Erythroblast (primary cell): ENCODE measurements at places on chromosomes 1 and 21.

DNA sequence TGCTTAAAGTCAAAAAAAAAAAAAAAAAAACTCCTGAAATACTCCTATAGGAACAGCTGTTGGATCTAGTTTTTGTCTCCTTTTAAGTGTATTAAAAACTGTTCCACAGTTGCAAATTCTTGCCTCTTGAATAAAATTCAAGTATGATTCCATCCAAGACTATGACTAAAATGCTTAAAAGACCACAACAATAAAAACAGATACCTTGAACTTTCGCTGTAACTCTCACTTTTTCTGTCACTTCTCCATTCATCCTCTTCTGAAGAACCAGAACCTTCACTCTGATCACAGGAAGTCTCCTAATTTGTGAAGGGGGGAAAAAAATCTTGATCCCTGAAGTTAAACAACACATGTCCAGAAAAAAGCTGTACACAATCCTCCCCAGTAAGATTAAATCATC, 55.0 kb upstream of the PSMG1 start:
- no peak for DNase-seq

DNA sequence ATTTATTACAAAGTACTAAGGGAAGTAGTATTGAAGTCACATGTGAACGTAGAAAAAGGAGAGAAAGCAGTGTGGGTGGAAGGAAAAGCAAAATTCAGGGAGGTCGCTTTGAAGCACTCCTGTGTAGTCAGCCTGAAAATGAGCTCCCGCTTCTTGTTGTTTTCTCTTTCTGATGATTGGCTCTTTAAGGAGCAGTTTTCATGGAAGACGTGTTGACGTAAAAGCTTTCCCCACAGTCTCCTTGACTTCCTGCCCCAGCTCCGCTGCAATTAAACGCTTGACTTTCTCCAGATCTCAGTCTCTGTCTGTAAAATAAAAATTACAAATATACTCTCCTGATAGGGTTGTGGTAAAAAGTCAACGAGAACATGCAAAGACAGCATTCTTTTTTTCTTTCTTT, 661.5 kb upstream of the ZP4 start:
- DNase-seq: no peak

DNA sequence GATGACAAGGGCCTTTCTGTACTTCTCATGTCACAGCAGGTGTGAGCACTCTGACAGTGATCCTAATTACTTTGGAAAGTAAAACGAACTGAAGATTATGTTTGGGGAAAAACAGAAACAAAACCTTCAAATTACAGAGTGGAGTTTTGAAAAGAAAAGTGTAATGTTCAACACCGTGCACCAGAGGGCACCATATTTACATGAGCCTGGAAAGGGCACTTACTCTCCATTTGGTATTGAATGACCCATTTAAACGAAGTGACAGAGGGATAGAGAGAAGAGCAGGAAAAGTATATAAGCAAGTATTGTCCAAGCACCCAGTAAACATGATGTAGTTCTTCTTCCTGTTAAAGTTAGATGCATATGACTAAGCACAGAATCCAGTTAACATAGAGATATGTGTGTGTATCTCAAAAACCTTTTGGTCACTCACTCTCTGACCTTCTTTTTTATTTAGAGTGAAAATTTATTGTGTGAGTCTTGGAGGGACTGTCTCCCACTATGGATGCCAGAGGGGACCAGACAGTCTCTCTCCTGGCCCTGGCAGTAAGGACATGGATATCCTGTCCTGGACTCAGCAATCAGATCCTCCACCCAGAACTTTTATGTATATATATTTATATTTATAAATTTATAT, 3.8 kb upstream of the RGSL1 start:
- peak; percentile 56 for DNase-seq

DNA sequence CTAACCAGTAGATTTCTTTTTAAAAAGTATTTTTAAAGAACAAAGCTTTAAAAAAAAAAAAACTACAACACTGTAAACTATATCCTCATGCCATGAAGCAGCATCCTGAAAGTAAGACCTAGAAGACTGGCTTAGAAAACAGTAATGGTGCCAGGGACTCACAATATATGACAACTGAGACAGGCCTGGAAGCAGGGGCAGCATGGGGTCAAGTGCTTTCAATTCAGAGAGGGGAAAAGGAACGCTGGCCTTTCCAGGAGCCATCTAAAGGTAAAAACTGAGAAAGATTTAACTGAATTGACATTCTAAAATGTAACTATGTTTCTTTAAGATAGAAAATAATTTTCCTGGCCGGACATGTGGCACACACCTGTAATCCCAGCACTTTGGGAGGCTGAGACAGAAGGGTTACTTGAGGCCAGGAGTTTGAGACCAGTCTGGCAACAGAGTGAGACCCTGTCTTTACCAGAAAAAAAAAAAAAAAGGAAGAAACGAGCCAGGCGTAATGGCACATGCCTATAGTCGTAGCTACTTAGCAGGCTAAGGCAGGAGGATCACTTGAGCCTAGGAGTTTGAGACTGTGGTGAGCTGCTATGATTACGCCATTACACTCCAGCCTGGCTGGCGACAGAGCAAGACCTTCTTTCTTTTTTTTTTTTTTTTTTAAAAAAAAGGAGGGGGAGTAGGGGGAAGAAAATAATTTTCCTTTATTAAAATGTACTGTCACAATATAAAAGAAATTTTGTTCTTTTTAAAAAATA, 54.1 kb downstream of the SLC35D1 start:
- no peak for DNase-seq

GRCh38 chr1:19395678-19396192, 83.6 kb downstream of the SLC66A1 start:
- no peak for DNase-seq

DNA sequence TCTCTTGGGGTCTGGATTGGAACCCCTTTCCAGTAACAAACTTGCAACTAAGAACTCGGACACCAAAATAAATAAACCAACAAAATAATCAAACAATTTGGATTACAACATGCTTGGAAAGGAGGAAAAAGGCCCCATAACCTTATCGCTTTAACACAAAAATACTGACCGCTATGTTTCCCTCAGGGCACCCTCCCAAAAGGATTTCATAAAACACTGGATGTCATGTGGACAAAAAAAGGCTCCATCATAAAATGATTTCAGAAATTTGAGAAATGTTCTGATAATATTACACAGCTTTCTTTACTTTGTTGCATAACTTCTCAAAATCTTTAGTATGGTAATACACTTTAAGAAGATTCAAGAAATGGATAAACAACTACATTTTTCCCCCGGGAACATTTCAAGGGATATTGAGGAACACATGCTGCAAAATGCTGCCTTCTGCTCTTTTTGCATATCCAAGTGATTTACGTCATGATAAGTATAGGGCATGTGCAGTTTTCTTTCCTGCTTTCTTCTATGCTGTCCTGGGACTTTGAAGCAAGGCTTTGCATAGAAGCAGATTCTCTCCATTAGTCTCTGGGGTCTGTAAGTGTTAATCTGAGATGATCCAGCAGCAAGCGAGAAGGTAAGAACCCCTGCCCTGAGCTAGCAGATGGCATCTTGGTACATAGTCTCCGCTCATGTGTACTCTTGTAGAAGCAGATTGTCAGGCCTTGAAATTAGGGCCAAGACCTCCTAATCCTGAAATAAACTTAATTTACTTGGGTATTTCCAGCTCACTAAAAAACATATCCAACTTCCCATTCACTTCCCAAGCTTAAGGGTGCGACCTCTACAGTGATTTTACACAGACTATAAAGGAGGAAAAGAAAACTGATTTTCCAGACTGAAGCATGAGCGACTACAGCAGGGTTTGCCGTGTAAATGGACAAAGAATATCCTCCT, 85.5 kb upstream of the KIAA0040 start:
- DNase-seq: no peak

- DNase-seq: no peak
These were observed 198.6 kb downstream of the GRIK3 start for GRCh38 chr1:36835696-36836095.

DNA sequence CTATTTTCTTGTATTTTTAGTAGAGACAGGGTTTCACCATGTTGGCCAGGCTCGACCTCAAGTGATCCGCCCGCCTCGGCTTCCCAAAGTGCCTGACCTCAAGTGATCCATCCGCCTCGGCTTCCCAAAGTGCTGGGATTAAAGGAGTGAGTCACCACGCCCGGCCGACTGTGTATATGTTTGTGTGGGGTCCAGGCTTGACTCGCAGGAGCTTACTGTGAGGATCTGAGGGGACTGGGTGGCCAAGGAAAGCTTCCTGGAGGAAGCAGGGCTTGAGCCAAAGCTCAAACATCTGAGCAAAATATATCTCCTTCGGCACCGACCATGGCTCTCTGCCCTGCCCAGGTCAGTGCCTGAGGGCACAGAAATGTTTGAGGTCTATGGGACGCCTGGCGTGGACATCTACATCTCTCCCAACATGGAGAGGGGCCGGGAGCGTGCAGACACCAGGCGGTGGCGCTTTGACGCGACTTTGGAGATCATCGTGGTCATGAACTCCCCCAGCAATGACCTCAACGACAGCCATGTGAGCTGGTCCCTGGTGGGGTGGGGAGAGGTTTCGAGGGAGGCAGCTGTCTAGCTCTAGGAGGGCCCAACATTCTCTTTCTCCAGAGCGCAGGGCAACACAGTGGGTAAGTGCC, 10.5 kb downstream of the PADI3 start:
- DNase-seq: no peak

GRCh38 chr1:62250126-62250726, 55.6 kb downstream of the L1TD1 start:
- no peak for DNase-seq

DNA sequence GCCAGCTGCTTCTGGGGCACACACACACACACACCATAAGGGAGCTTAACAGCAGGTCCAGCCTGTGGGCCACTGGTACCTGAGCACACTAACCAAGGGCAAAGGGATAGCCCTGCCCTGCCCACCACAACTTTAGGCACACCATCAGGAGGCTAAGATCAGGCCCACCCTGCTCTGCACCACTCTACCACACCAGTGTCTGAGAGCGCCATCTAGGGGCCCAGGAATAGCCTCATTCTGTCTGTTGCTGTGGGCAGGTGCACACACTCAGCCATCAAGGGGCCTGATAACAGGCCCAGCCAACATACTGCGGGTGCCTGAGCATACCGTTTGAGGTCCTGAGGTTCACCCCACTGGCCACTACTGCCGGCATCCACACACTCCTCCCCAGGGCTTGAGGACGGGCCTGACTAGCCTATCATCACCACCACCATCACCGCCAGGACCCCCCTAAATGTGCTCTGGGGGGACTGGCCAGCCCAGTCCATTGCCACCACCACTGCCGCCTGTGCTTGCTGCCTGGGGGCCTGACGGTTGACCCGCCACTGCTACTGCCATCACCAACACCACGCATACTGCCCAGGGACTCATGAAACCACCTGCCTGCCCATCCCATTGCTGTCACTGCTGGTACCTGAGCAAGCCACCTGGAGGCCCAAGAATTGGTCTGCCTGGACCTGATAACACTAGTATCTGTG, 31.3 kb downstream of the NSL1 start:
- peak; percentile 63 for DNase-seq

DNA sequence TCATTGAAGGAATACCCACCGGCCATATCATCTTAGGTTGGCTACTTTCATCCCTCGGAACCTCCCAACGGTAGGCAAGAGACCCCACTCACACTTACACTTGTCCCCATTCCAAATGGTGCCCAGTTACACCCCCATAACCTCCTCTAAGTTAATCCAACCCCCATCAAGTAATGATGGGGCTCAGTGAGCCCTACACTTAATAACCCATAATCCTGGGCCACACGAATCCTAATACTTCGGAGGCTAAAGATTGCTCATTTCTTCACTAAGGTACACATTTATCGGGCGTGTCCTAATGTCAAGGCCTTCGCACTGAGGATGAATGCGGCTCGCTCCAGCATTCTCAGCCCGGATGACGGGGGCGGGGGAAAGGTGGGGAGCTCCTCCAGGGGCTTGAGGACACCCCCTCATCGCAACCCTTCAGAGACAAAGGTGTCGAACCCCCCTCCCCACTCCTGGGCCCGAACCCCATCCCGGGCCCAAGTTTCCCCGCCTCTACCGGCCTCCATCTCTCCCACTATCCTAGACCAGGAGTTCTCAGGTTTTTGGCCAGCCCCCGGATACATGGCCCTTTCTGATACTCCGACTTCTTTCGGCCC, 435 bp downstream of the ILF2 start:
- peak; percentile 54 for DNase-seq

GRCh38 chr1:233662575-233663304, 48.8 kb downstream of the KCNK1 start:
- DNase-seq: no peak

- DNase-seq: no peak
These were observed 258.0 kb downstream of the PTBP2 start for GRCh38 chr1:96979304-96980268.

- DNase-seq: peak; percentile 72
These were observed 686 bp downstream of the ARF1 start for GRCh38 chr1:228082918-228083870.

DNA sequence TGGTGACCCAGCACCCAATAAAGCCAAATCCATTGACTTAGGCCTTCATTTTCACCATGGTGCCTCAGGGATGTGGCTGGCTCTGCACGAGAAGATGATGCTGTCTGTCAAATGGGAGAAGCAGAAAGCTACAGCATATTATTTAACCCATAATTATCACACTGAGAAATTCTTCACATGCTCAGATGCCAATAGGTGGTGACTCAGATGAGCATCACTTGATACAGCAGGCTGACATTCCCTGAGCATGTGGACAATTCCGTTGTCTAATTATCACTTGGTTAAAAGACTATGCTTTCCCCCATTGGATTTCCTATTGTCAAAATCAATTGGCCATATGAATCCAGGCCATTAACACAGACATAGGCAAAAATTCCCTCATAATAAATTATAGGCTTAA, 44.0 kb upstream of the HSD3B1 start:
- no peak for DNase-seq

- DNase-seq: no peak
These were observed 264.6 kb upstream of the B3GALT2 start for GRCh38 chr1:193451001-193451400.

DNA sequence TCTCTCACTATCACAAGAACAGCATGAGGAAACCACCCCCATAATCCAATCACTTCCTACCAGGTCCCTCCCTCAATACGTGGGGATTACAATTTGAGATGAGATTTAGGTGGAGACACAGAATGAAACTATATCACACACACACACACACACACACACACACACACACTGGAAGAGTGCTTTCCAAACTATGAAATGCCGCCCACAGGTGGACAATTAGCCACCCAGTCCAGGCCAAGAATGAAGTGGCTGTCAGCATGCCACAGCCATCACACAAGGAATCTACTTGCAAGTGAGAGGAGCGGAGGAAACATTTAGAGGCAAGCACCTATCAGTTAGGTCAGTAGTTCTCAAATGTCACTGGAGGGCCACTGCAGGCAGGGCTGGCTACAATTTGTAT, 105.4 kb upstream of the HOOK1 start:
- DNase-seq: no peak

DNA sequence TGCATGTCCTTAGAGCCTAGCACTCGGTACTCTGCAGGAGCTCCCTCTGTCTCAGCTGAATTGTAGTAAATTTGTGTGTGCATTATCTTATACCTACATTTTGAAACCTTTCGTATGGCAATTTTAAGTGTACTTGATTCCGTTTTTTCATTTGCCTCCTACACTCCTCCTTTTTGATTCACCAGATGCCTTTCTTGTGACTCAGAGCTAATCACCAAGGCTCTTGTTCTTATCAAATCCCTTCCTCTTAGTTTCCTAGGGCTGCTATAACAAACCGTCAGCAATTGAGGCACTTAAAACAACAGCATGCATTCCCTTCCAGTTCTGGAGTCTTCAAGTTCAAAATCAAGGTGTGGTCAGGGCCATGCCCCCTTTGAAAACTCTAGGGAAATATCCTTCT, 261.0 kb downstream of the ASTN1 start:
- no peak for DNase-seq
